SIG-M5 (cell line): ENCODE measurements at places on chromosomes 16 and 17.

- DNase-seq, result no peak
Observed at GRCh38 chr16:60137891-60138290, 1403.8 kb upstream of the GOT2 start.

DNA sequence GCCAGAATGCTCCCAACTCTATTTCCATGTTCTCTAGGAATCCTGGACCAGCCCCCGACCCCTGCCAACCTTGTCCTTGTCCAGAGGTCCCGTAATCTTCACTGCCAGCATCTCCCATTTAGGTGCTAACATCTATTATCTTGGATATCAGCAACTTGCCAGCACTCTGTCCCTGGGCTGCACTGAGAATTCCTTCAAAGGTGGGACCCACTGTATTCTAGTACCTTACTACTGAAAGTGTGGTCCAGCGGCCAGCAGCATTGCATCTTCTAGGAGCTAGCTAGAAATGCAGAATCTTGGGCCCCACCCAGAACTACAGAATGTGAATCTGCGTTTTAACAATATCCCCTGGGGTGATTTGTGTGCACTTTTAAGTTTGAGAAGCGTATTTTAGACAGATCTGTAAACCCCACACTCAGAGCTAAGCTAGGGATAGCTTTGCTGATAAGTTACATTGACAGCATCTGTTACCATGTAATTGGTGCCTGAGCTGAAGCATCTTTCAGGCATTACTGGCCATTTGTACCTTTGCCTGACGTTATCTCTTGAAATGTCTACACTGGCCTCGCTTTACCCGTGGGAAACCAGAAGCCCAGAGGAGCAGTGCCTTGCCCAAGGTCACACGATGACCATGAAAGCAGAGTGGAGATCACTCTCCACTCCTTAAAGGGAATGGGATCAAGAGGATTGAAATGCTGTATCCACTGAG is 8.3 kb downstream of the ABAT start:
- DNase-seq, result no peak

GRCh38 chr16:81266680-81267095 is 28.2 kb downstream of the BCO1 start:
- DNase-seq, result no peak

- no peak for DNase-seq
Observed at GRCh38 chr16:81881228-81881627, 102.1 kb downstream of the PLCG2 start.

DNA sequence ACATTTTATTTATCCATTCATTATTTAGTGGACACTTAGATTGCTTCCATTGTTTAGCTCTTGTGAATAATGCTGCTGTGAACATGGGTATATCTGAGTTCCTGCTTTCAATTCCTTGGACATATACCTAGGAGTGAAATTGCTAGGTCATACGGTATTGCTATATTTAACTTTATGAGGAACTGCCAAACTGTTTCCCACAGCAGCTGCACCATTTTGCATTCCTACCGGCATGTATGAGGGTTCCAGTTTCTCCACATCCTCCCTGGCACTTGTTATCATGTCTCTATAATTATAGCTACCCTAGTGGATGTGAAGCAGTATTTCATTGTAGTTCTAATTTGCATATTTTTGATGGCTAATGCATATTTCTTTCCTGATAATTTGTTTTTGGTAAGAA is 23.7 kb upstream of the DRG2 start:
- no peak for DNase-seq

- no peak for DNase-seq
Observed at GRCh38 chr17:48492401-48493298, 38.2 kb downstream of the HOXB1 start.

- DNase-seq, result no peak
Observed at GRCh38 chr17:72822358-72823023, 270.0 kb downstream of the SLC39A11 start.

DNA sequence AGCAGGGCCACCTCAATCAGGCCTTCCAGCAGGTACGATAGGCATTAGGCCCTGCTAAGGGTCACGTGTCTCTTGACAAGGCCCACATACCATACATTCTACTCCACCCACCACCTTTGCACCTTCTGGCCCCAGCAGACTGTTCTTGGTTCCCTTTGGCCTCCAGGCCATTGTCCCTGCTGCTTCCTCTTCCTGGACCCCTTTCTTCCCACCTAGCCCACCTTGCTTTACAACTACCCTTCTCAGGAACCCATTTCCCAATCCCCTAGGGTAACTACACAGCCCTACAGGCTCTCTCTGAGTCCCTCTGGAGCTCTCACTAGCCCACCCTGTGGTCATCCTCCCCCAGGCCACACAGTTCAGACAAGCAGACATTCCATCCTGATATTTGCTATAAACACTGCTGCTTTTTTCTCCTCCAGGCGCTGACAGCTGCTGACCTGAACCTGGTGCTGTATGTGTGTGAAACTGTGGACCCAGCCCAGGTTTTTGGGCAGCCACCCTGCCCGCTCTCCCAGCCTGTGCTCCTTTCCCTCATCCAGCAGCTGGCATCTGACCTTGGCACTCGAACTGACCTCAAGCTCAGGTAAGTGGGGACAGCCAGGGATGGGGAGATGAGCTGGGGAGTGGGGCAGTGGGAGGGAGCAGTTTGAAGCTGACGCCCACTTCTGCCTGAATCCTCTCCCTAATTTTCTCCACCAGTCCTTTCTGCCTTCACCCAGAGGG is 1.4 kb upstream of the NRN1L start:
- no peak for DNase-seq

GRCh38 chr17:40809721-40810421 is 10.1 kb upstream of the KRT28 start:
- DNase-seq, result no peak

- DNase-seq, result no peak
Observed at GRCh38 chr16:64392456-64392855, 729.4 kb downstream of the CDH11 start.

DNA sequence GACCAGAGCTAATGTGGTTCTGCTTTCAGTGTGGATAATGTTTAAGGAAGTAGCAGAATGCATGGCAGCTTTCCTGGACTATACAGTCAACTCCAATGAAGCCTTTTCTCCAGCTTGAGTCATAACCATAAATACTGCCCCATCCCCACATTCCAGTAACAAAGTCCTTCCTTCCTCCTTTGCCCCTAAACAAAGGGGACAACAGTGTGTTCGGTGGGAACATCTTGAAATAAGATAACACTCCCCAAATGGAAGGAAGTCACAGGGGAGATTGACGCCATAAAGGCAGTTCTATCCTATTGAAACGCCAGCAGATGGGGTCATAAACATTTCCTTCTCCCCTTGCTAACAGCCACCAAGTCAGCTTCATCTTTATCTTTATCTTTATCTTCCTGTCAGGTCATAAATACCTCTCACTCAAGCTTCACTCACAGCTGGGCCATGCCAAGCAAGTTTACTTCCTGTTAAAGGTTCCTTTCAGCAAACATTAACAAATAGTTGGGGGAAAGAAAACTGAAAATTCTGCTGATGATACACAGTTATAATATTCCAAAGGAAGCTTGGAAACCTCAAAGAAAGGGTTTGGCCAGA is 136.7 kb downstream of the SNX11 start:
- DNase-seq, result no peak

DNA sequence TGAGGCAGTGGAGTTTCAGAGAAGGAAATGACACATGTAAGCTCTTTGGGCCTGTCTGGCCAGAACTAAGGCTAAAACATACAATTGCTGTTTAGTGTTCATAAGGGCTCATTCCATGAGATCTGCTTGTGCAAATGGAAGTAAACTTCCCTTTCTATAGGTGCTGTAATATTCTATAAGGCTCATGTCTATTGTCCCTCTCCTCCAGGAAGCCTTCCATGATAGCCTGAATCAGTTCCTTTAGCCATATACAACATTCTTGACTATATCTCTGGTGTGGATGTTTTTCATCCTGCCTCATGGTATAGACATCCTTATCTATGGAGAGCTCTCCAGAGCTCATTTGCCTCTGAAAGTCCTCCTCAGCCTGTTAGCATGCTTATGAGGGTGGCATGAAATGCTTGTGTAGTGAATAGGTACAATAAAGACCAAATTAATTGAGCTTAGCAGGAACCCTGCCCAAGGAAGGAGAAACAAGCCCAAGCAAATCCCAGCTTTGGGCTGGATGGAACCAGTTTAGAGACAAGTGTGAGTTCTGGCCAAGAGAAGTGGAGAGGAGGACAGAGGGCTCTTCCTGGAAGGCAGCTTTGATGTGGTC is 1.6 kb upstream of the ETV4 start:
- no peak for DNase-seq

DNA sequence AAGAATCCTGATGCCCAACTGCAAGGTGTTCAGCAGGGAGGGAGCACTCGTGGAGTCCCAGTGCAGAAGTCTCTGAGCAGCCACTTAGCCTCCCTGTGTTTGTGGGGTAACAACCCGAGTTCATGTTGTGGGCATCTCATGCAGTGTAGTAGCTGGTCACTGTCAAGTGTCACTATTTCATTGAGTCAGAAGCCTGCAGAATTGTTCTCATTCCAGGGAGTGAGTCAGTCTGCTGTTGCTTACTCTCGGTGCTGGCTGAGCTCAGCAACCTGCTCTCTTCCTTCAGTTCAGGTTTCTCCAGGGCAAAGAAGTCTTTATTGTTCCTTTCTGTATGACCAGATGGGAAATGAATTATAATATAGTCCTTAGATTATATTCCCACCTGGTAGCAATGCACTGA is 24.1 kb downstream of the HMOX2 start:
- no peak for DNase-seq

DNA sequence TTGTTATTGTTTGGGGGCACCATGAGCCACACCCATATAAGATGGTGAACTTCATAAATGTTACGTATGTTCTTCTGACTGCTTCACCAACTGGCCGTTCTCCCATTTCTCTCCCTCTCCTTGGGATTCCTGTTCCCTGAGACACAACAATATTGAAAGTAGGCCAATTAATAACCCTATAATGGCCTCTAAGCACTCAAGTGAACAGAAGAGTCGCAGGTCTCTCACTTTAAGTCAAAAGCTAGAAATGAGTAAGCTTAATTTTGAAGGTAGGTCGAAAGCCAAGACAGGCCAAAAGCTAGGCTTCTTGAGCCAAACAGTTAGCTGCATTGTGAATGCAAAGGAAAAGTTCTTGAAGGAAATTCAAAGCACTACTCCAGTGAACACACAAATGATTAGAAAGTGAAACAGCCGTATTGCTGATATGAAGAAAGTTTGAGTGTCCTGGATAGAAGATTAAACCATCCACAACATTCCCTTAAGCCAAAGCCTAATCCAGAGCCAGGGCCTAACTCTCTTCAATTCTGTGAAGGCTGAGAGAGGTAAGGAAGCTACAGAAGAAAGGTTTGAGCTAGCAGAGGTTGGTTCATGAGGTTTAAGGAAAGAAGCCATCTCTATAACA is 25.8 kb downstream of the HLF start:
- DNase-seq, result no peak

DNA sequence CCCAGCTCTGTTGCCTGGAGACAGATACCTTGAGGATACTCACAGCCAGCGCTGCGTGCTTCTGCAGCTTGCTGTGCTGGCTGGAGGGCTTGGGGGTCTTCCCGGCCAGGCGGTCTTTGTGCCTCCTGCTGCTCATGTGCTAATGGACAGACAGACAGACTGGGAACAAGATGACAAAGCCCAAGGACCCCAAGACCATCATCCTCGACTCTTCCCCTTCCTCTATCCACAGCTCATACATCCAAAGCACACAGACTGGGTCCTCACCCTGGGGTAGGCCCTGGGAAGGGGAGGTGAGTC is 7.7 kb downstream of the NKIRAS2 start:
- DNase-seq, result no peak

- DNase-seq, result no peak
Observed at GRCh38 chr16:2328428-2328827, 12.1 kb downstream of the ABCA3 start.

- DNase-seq, result no peak
Observed at GRCh38 chr17:78795861-78796516, 13.9 kb upstream of the CYTH1 start.

DNA sequence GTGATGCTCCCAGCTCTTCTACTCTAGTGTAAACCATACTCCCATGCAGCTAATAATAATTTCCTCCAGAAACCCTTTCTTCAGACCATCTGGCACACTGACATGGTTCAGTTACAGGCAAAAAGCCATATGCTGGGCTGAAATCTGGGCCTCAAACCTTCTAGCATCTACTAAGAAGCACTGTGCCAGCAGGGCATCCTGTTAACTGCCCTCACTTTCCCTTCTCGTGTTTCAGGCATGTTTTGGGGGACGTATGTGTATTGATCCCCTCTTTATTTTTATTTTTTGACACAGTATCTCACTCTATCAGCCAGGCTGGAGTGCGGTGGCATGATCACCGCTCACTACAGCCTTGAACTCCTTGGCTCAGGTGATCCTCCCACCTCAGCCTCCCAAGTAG is 33.3 kb downstream of the STAT5A start:
- DNase-seq, result no peak

DNA sequence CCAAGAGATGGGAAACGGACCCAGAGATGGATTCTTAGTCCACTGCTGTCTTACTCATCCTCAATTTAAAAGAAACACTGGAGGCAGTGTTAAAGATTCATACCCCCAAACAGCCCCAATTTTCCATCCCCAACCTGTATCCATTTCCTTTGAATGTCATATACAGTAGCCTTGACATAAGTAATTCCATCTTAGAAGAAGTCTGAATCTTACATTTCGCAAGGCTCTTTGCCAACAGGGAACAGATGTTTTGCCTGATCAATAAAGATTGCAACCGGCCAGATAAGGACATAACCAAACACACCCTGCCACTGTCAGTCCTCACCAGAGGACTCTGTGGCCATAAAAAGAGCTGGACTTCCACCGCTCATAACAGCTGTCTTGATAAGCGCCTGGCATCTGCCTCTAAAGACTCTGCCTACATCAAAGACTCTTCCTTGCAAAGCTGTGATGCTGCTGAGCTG is 59.0 kb upstream of the MED9 start:
- no peak for DNase-seq
